Fibroblast of villous mesenchyme (primary cell): ENCODE measurements at places on chromosomes 3 and 15. TPM values are rescaled to one million over a fixed set of nuclear protein-coding genes. Genes with fewer than 3 reads are reported as not detected.

Gene WDR93
- total RNA-seq, result under 0.01 TPM in 1 of 2 replicates, not detected in the other

Gene FRMD4B
- under 0.01 TPM in 2 replicates for total RNA-seq

Gene FAN1
- total RNA-seq, result 12.9 and 19.9 TPM in 2 replicates

Gene CAPN3
- total RNA-seq, result 0.64 and 2.6 TPM in 2 replicates

Gene GHSR
- total RNA-seq, result not detected in 2 replicates

Gene LDHAL6B
- total RNA-seq, result not detected in 2 replicates

Gene SERPINI2
- not detected in 2 replicates for total RNA-seq

Gene DUT
- 45.3 and 53.8 TPM in 2 replicates for total RNA-seq

Gene DGKG
- total RNA-seq, result under 0.01 and 0.32 TPM in 2 replicates

Gene WNT7A
- total RNA-seq, result not detected in 2 replicates

Gene IL1RAP
- total RNA-seq, result 13.2 and 28.1 TPM in 2 replicates

Gene C3orf85
- total RNA-seq, result not detected in 2 replicates

Gene ADAMTS9
- total RNA-seq, result 1.7 and 1.9 TPM in 2 replicates

Gene ISLR
- 73.8 and 83.4 TPM in 2 replicates for total RNA-seq

Gene MUC20
- 0.32 and 0.43 TPM in 2 replicates for total RNA-seq

Gene FBXL22
- total RNA-seq, result 1.3 and 2.3 TPM in 2 replicates

Gene PLA2G4D
- total RNA-seq, result not detected in 2 replicates
